ENCODE measurements at places on chromosomes 16 and 17.

DNA sequence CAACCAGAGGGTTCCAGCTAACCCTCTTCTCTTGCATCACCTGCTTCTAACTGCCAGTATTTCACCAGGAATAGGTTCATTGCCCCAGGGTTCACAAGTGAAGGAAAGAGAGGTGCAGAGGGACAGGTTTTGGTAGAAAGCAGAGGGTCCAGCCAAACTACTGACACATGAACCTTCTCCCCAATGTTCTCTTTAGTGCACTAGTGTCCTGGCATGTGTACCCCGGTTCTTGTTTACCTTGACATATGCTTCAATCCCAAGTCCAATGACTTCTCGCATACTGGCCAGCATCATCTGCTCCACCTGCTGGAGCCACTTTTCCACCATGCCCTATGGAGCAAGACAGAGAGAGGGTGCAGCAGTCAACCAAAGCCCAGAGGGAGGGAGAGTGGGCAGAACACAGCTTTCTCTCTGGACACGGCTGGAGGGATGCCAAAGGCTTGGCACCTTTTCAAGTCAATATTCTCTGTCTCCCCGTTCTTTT, 90.6 kb downstream of the DNAH3 start:
- no peak for DNase-seq

DNA sequence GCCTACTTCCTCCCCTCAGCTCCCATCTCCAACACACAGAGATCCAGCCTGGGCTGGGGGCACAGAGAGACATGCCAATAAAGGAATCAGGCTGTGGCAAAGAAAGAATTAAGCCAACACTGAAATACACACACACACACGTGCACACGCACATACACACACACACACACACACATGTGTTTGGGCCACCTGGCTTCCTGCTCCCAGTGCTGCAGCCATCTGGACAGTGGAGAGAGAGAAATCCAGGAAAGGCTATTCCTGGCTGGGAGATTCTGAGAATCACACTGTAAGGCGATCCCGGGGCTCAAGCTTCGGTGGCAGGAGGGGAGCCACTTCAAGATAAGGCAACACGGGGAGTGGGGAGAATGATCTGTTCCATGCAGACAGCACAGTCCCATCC, 72.4 kb downstream of the NOG start:
- no peak for DNase-seq

DNA sequence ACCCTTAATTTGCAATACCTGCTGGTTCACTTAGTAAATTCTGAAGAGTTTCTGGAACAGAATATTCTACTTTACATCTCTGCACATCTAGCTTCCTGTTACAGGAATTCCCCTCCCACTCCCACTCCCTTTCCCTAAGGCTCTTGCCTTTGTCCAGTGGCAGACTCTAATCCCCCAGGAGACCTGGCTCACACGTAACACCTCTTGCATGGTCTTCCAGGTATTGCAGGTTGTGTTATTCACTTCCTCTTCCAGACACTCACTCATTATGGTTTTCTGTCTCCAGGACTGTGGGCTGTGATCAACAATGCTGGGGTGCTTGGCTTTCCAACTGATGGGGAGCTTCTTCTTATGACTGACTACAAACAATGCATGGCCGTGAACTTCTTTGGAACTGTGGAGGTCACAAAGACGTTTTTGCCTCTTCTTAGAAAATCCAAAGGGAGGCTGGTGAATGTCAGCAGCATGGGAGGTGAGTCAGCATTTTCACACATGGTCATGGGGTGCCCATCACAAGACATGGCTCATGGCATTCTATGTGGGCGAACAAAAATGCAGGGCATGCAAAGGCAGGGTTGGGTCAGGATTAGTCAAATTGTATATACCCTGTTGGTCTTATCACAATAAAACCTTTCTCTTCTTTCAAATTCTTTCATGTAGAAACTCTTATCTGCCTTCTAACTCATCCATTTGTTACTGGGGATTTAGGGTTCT, 35.8 kb downstream of the HSD17B2 start:
- no peak for DNase-seq

- no peak for DNase-seq
Observed at GRCh38 chr17:19470530-19471261, 59.7 kb downstream of the RNF112 start.

- DNase-seq = no peak
Observed at GRCh38 chr16:73095142-73095820, 47.4 kb upstream of the ZFHX3 start.

DNA sequence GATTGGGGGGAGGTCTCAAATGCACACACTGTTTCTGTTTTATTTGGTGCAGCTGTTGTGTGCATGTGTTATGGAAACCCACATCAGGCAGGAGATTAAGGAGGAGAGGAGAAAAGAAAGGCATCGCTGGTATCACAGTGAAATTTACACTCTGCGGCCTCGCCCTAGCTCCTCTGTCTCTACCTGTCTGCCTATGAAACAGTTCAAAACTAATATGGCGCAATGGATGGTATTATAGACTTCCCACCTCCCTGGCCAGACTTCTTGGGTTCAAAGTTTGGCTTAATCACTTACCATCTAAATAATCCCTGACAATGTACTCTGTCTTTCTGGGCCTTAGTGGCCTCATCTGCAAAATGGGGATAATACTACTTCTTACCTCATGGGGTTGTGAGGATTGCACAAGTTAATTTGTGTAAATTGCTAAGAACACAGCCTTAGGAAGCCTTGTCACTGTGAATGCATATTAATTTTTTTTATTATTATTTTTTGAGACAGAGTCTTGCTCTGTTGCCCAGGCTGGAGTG, 1.4 kb upstream of the ABCC1 start:
- DNase-seq = no peak

- DNase-seq = no peak
Observed at GRCh38 chr17:82933911-82934310, 94.1 kb upstream of the ZNF750 start.

GRCh38 chr16:28931801-28932225, at the start of gene CD19:
Gene CD19, plus strand, starts transcription at chr16:28931971. Its CDS starts 30 bp downstream, at chr16:28932001.
- no peak for DNase-seq

GRCh38 chr17:67063141-67063540, 18.8 kb downstream of the CACNG1 start:
- DNase-seq = no peak

- no peak for DNase-seq
Observed at GRCh38 chr17:37391146-37391545, 15.4 kb downstream of the C17orf78 start.

DNA sequence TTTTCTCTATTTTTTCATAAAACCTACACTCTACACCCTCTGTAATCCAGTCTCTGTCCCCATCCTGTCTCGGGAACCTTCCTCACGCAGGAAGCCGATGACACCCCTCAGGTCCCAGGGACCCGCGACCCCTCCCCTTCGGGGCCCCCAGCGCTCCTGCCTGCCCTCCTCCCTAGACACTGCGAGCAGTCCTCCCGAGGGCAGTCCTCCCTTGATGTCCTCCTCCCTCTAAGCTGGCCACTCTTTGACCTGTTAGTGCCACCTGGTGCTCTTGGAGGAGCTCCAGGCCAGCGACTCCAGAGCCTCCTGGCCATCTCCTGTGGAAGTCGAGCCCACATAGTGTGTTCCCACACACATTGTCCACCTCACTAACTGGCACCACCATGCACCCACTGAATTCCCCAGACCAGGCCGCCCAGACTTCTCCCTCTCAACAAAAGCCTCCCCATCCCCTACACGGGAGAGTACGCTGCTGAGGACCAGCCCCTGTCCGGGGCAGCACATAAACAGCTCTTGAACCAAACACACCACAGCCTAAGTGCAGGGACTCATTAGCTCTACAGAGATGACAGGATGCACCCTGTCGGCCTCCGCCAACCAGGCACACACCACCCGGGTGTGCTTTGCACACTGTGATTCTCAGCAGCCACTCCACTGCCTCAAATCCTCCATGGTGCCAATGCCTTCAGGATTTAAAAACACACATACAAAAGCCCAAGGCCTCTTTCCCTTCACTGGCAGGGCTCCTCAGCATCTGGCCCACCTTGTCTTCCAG, 9.3 kb downstream of the OSBPL7 start:
- no peak for DNase-seq

GRCh38 chr16:85360323-85361277, 248.3 kb upstream of the CIBAR2 start:
- DNase-seq = no peak

- no peak for DNase-seq
Observed at GRCh38 chr16:10224850-10225249, 42.6 kb upstream of the GRIN2A start.

DNA sequence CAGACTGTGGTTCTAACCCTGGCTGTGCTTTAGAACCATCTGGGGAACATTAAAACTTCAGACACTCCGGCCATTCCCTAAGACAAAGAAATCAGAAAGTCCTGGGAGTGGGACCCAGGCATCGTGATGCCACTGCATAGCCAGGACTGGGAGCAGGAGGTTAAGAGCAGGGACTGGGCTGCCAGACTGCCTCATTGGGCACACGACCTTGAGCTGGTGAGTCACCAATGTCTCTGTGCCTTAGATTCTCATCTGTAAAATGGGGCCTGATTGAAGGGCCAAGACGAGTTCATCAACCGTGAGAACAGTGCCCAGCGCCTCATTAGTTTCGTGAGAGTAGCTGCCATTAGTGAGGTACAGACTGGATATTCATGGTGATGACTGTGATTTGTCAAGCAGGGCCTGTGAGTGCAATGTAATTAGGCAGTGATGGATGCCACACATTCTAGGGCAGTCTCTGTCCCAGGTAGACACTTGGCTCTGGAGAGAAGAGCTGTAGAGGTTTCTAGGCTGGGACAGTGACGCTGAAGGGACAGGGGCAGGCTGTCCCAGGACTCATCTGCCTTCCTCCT, 196.8 kb downstream of the NTN1 start:
- no peak for DNase-seq

DNA sequence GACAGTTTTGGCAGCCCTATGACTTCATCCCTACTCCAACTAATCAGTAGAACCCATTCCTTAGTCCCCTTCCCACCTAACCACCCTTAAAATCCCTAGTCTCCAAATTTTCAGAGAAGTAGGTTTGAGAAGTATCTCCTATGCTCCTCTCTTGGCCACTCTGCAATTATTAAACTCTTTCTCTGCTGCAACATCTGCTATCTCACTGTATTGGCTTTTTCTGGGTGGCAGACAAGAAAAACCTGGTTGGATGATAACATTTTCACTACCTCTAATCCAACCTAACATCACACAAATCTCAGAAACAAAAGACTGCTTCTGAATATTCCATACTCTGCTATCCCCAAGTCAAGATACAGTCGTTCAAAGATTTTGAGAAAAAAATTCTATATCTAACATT, 542.4 kb upstream of the SOX9 start:
- no peak for DNase-seq

DNA sequence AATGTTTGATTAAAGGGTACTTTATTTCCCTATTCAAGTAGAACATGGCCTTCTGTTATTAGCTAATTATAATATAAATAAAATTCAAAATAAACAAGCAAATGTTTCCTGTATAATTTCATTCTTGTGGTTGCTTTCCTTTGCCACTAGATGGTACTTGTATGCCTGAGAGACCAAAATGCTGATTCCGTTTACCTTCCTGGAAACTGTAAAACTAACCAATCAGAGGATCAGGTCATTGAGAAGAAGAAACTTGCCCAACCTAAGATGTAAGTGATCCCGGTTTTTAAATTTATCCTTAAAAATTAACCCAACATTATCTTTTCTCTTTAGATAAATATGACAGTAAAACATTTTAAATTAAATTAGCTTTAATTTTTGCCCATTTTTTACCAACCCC, 8.1 kb upstream of the ABCA5 start:
- DNase-seq = no peak

All from stimulated activated CD8-positive, alpha-beta memory T cell treated with anti-CD3 and anti-CD28 coated beads, Interleukin-2, amount 100 ng/mL, for 48 hours (primary cell).